Activated CD8-positive, alpha-beta memory T cell treated with anti-CD3 and anti-CD28 coated beads for 48 hours (primary cell): ENCODE measurements at places on chromosomes 6 and 20.

DNA sequence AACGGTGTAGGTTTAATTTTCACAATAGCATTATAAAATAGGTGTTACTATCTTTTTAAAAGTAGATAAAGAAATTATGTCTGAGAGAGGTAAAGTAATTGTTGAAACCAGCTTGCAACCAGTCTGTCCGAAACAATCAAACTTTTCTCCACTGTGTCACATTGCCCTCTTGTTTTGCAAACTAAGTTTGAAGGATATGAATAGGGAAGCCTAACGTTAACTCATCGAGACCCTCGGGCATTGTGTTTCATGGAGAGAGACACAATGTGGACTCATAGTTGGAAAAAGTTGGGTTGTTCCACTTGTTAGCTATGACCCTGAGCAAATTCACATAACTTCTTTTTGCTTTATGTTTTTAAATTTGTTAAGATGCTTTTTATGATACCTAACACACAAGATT is 254.4 kb upstream of the IMPG1 start:
- DNase-seq = no peak

DNA sequence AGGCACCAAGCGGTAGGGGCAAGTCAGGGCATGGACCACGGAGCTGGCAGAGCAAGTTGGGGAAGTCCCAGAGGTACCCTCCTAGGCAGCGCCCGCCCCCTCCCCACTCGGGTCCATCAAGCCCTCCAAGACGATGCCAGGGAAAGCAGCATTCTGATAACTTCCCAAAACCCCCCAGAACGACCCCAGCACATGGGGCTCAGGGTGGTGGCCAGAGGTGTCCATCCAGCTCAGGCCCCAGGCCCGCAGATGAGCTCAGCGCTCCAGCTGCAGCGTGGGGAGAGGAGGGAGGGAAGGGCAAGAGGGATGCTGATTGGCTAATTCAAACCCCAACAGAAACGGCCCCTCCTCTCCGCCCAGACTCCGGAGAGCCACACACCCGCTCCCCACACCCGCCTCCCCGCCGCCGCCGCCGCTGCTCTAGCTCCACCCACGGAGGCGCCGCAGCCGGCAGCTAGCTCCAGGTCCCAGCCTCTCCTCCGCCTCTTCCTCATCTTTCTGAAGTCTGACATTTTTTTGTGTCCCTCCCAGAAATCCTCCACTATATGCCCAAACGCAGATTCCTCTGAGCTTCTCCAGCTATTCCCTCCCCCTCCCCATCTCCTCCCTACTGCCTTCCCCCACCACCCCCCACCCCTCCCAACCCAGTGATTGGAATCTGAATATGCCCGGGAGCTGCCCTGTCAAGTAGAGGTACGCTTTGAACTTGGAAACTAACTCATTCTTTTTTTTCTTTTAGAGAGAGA is 40.3 kb upstream of the TLDC2 start:
- peak; percentile 67 for DNase-seq

GRCh38 chr6:136809091-136809860 is 13.1 kb upstream of the PEX7 start:
- DNase-seq = no peak

- DNase-seq = no peak
Observed at GRCh38 chr6:161318456-161318855, 44.6 kb upstream of the AGPAT4 start.

DNA sequence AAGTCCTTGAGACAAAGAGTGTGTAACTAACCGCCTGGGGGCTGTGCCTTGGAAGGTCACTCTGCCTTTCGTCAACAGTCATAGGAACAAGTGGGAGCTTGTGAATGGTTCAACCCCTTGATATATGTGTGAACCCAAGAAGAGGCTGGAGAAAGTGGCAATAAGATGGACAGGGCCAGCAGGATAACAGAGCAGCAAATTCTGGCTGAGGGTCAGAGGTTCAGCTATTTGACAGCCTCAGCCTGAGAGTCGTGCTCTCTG is 54.9 kb downstream of the CPNE5 start:
- no peak for DNase-seq

DNA sequence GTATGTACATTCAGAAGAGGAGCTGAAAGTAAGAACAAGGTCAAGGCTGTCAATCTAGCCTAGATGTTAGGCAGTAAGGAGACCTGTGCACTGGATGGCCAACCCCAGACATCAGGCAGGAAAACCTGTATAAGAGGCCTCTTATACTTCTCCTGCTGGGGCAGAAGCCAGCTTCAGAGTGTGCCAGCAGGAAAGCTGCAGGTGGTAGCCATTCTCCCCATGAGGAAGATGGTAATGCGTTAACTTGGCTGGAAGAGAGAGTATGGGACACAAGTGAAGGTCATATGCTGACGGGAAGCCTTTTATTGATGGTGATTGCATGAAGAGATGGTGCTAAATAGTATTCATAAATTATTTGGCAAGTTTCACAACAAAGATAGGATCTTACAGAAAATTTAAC is 20.6 kb downstream of the NHLRC1 start:
- DNase-seq = no peak

DNA sequence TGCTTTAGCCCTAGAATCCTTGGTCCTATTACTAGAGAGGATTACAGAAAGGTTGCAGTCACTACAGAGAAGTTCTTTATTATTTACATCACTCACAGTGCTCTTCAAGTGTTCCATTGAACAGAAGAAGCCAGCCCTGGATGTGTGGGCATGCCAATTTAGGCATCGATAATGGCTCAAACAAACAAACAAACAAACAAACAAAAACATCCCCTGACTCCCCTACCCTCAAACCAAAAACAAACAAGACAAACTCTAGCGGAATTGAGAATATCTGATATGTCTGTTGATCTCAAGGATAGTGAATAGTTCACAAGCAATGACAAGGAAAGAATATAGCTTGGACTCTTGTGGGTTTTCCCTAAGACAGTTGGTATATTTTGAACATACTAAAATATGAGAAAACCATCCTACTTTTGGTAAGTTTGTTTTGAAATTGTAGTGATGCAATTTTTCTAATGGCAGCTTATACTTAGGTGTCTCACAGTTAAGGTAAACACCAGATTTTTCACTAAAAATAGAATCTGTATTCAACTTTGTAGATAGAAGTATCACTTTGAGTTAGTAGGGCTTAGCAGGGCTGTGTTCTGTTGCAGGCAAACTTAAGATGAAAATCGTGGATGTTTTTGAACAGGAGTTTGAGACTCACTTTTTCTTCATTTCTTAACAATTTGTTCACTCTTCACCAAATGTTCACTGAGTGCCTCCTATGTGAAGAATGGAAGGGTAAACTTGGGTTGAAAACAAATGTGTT is 92.8 kb upstream of the FAM184A start:
- DNase-seq = no peak

DNA sequence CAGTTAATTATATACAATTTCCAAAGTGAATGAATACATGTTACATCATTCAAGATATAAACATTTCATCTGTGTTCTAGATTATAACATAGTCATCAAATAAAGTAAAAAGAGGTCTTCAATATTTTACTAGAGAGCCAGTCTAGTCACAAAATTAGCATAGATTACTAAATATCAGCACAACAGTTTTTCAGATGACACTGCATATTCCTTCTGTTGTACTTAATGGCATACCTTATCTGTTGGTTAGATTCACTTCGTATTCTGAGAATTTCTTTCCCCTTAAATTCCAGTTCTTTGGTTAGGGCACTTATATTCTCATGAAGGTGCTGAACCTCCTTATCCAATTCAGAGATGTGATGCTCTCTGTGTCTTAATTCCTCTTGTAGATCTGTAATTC is 39.8 kb upstream of the MCM9 start:
- DNase-seq = no peak

- DNase-seq = no peak
Observed at GRCh38 chr6:167898673-167899311, 72.1 kb downstream of the AFDN start.

DNA sequence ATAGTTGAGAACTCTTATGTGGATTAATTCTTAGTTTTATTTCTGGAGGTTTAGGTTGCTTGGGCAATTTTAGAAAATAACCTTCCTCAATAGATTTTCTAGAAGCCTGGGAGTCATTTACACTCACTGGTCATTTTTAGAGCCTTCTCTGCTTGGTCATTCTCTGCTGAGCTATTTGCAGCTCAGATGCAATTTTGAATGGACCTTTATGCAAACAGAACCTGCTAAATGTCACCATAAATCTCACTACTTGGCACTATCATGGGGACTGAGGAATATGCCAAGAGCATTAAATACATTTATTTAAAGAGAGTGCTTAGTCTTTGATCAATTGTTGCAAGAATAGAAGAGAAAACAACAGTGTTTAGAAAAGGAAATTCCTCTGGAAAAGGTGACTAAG is 154.0 kb downstream of the CLVS2 start:
- no peak for DNase-seq

GRCh38 chr6:46526607-46527006 is 35.4 kb upstream of the RCAN2 start:
- no peak for DNase-seq

DNA sequence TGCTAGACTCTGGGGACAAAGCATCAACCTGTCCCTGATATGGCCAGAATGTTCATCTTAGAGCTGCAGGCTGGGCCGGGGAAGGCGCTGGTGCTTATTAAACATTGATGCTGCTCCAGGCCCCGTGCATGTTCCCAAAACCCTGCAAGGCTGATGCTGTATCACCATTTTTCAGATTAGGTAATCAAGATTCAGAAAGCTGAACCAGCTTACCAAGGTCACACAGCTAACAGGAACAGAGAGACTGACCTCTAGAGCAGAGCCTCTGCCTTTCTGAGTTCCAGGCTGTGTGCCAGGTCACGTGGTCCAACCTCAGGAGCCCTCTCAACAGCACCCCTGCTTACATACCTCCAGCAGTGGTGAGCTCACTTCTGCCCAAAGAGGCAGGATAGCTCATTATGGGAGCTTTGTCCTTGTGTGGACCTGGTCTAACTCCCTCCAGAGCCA is 16.1 kb upstream of the VSTM2L start:
- no peak for DNase-seq

- DNase-seq = no peak
Observed at GRCh38 chr6:135837735-135838449, 13.6 kb upstream of the PDE7B start.

DNA sequence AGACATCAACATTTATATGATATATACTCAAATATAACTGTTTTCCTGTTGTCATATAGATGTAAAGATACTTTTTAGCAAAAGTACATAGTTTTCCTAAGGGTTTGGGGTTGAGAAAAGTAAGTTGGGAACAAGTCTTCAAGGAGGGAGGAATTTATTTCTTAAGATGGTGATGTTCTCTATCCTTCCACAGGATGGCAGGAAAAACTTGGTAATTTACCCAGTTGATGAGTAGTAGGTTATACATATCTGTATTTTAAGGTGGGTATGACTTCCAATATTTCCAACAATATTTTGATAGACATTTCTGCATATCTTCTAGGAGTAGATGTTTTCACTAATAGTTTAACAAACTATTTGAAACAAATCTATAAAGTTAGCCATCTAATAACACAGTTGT is 254.4 kb downstream of the RIMS1 start:
- no peak for DNase-seq

GRCh38 chr6:105097288-105097687 is 82.5 kb downstream of the POPDC3 start:
- no peak for DNase-seq

DNA sequence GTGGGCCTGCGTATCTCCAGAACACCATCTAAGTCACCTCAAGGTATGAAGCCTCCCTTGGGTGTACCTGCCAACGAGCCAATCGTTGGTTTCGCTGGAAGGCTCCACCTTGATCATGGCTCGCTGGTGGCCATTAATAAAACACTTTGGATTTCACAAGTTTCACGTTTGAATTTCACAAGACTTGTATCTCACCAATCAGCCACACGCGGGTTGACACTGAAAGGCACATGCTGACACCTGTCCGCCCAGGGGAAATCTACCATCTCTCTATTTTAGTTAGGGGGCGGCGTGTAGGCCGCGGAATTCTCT is 586 bp upstream of the HMGA1 start:
- DNase-seq = no peak

GRCh38 chr6:106473812-106474211 is 113.3 kb downstream of the CRYBG1 start:
- no peak for DNase-seq

GRCh38 chr6:80341330-80341729 is 234.9 kb downstream of the BCKDHB start:
- DNase-seq = no peak

DNA sequence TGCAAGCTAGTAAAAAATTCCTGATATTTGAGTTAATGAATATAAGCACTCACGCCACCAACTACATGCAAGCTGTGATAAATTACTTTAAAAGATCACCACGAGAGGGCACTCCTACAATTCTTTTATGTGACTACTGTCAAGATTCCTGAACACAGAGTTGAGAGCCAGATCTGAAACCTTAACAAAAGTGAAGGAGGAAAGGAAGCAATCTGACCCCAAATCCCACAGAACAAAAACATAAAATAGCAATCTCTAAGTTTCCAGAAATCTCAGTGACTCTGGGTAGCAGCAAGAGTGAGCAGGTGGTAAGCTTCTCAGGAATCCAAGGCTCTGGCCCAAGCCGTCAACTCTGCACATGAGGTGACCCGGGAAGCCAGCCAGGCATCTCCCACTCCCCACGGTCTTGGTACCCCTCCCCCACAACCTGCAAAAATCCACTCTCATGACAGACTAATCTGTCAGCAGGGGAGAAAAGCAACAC is 55.1 kb downstream of the STAU1 start:
- DNase-seq = no peak

DNA sequence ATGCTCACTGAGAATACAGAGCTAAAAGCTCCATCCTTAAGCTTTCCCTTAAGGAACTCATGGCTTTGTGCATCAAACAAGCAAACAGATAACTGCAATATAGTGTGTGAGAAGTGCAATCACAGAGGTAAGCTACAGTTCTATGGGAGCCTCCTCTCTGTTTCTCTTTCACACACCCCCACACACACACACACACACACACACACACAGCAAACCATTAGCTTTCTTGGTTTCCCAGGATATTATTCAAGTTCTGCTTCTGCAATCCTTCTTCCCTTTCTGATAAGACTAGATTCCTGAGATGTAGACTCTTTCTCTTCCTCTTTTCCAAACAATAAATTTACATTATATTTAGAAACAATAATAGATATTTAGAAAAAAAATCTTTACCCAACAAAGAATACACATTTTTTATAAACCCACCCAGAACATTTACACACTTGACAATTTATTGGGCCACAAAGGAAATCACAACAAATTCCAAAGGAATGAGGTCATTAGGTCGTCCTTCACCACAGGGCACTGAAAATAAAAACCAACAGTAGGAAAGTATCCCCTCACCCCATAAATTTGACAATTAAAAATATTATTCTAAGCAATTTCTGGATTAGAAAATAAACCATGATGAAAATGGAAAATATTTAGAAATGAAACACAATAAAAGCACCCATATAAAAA is 9.3 kb upstream of the GFOD1 start:
- DNase-seq = no peak

GRCh38 chr20:51775241-51775640 is 7.1 kb upstream of the ATP9A start:
- DNase-seq = no peak

- no peak for DNase-seq
Observed at GRCh38 chr6:109491207-109491938, 8.4 kb upstream of the ZBTB24 start.

DNA sequence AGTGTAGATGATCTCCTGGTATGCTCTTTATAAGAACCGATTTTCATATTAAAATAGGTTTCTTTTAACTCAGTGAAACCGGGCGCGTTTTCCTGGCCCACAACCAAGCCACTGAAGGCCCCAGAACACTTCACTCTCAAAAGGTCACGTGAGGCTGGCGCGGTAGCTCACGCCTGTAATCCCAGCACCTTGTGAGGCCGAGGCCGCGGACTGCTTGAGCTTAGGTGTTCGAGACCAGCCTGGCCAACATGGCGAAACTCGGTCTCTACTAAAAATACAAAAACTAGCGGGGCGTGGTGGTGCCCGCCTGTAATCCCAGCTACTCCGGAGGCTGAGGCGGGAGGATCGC is 402 bp upstream of the TAF8 start:
- no peak for DNase-seq

GRCh38 chr20:61887596-61888093 is 178.0 kb downstream of the TAF4 start:
- no peak for DNase-seq
